ENCODE measurements at places on chromosomes 7 and 10. TPM values are rescaled to one million over a fixed set of nuclear protein-coding genes. Genes with fewer than 3 reads are reported as not detected.

The SPDYE2B gene
- total RNA-seq = not detected

The UNCX gene
- total RNA-seq = not detected

The C10orf71 gene
- total RNA-seq = not detected

The OR2A12 gene
- not detected for total RNA-seq

The CCDC136 gene
- 7.8 TPM for total RNA-seq

All from mammary epithelial cell (primary cell).